ENCODE measurements at places on chromosomes 6 and 20.

DNA sequence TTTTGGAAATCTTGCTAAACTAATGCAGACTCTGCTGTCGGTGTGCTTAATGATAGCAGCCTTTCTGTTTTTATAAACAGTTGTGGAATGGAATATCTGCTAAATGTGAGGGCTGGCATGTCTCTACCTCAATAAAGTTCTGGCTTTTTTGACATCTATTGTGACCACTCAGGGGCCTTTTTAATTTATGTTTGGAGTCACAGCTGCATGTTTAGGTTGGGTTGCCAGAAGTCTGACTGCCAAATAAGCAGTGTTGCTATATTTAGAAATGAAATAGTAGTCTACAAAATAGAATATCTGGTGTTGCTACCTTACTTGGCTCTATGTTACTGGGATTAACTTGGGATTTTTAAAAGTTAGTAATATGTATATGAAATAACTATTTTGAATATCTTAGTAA, 125.1 kb upstream of the LOC128125822 start:
- DNase-seq = no peak

DNA sequence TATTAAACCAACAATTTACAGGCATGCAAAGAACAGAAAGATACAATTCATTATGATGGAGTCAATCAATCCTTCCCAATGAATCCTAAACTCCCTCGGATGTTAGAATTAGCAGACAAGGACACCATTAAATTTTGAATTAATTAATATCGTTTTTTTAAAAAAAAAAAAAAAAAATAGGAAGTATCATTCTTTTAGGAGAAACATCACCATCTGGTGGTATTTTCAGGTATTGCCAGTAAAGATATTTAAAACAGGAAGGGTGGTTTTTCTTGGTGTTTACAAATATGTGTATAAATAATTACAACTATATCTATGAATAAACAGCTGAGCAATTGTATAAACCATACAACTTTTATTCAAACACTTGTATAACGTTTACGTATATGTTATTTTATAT, 564.4 kb downstream of the HAO1 start:
- no peak for DNase-seq

DNA sequence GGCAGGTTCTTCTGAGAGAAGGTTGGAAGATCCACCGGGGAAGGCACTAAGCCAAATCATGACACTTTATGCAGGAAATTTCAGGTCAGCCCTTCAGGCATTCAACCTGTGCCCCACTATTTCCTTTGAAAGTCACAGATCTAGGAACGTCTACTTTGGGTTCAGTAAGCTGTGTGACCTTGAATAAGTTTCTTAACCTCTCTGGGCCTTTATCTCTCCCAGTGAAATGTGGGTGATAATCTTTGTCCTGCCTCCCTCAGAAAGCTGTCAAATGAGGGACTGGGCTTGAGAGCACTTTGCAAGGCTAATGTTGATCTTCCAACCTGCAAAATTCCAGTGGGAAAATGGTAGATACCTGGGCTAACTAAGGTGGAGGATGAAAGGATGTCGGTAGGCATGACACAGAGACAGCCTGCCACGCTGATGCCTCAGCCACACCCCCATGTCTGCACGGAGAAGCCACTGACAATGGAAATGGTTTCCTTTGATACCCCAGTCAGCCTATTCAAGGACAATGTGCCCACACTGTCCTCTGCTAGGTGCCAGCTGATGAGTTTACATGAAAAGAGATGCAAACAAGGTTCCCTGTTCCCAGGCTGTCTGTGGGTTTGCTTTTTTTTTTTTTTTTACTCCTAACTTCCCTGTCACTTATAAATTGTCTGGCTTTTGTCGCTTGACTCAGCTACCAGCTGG, 9.3 kb downstream of the BNIP5 start:
- no peak for DNase-seq

- no peak for DNase-seq
Measured at GRCh38 chr6:46989398-46989797, 52.7 kb downstream of the ADGRF1 start.

DNA sequence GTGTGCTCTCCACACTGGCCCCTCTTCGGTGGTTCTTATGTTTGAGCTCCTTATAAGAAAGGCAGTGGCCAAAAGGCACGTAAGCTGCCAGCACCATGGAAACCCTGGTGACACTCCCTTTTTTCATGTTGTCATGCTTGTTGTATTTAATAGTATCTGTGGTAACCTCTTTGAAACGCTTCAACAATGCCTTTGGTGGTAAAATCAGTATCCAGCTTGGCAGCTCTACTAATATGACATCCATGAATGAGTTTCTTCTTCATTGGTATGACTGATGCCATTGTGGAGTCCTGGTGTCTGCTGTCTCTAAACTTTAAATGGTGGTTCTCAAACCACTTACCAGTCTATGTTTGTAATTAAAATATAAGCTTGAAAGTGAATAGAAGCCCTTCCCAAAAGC, 10.7 kb upstream of the MYLK2 start:
- DNase-seq = no peak

DNA sequence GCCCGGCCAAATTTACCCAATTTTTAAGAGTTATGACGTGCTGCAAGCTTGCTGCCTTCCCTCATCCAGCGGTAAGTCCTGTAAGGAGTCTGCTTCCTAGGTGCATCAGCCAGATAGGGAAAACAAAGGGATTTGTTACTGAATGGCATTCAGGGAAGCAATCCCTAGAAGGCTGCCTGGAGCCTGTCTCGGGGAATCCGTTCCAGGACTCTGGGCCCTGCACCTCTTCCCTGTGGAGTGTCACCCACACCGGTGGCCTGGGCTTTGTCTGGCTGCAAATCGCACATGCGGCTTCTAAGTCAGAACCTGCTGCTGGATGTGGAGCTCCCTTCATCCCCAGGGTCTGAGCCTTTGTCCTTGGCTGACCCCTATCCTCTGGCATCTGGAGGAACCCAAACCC, 7.0 kb downstream of the MYT1 start:
- no peak for DNase-seq

GRCh38 chr6:66940003-66940402, 1233.0 kb upstream of the EYS start:
- no peak for DNase-seq

GRCh38 chr6:38504996-38505395, 134.7 kb downstream of the BTBD9 start:
- DNase-seq = no peak

DNA sequence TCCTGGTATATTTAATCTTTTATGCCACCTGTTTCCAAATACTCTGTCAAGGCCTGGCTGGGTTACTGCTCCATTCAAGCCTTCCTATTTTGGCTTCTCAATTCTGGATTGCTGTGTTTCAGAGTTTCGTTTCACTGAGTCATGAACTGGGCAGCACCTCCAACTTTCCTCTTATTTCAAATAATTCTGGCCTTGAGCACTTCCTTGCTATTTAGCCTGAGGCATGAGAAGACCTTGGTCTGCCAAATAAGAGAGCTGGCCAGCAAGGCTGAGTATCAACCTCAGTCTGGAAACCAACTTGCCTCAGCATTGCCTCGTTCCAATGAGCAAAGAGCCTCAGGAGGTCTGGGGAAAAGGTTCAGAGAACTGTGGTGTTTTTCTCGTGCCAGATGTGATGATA, 66.6 kb downstream of the TNFAIP3 start:
- DNase-seq = no peak

DNA sequence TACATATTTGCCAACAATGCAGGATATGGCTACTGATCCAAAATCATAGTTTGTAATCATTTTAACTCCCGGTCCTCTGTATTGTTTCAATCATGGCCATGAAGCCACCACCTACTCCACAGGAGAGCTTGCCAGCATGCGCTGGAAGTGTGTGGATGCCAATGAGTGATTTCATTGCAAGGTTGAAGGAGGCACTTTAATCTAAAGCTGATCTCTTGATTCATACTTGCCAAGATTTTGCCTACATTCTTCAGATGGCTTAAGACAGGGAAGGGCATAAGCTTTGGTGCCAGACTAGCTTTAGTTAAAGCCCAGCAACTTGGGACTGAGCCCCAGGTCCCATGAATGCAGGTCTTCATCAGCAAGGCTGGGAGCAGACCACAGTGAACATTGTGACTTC, 58.8 kb downstream of the TPD52L1 start:
- DNase-seq = no peak

DNA sequence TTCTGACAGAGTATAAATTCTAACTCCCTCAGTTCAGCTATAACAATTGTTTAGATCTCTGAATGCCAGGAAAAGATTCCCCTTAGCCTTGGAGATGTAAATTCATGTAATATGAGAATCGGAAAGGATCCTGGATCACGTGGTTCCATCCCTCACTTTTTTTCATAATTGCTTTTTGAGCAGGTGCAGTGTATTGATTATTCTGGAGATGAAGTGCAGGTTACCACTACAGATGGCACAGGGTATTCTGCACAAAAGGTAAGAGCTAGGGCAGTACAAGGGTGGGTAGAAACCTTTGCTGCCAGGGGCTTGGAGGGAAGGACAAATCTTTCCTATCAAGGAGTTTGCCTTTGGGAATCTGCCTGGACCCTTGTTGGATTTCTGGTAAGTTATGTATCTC, 52.7 kb downstream of the KDM1B start:
- DNase-seq = no peak

DNA sequence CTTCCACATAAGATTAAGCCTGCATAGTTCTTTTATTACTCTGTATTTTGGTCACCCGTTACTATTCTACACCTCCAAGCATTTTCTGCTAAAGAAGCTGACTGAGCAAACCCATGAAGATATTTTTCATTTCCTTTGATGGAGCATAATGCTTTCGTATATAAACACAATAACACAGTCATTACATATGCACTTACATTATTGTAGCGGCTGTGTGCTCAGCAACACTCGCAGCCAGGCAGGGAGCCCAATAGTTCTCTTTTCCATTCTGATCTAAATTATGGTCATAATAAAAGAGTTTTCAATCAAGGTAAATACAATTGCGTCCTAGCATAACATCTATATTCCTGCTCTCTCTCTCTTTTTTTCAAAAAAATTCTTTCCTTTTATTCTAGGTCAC, 69.6 kb upstream of the TFB1M start:
- no peak for DNase-seq

GRCh38 chr6:125004198-125004597, 42.0 kb downstream of the RNF217 start:
- no peak for DNase-seq

- no peak for DNase-seq
Measured at GRCh38 chr6:39791850-39792539, at the start of gene DAAM2. Gene DAAM2 (plus strand): TSS chr6:39792376. CDS start chr6:39856303, 63,927 bp downstream.

GRCh38 chr20:5100684-5101347, 18.9 kb downstream of the PCNA start:
- DNase-seq = peak; percentile 23

- DNase-seq = no peak
Measured at GRCh38 chr6:35678021-35678654, 10.6 kb downstream of the FKBP5 start.

- no peak for DNase-seq
Measured at GRCh38 chr20:31712112-31712553, 10.5 kb downstream of the BCL2L1 start.

- DNase-seq = no peak
Measured at GRCh38 chr6:87922947-87923330, 124.7 kb upstream of the SPACA1 start.

DNA sequence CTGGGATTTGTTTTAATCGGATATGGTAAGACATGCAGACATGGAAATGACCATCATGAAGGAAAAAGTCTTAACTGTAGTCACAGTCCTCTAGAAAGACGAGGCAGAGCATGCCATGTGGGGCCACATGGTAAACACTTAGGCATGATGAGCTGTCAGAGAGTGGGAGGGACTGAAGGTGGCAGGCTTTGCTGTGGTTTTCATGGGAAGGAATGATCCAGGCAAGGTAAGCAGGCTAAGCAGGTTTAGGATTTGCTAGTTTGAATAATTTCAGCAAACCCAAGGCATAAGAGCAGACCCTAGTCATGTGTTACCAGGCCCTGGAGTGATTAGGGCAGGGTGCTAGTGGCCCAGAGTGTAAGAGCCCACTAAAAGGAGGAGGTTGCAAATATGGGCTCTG, 47.2 kb upstream of the STMND1 start:
- DNase-seq = no peak
